Activated CD4-positive, alpha-beta T cell treated with anti-CD3 and anti-CD28 coated beads, Interleukin-2, amount 10 ng/mL, durations not matched to agents 24 days and 14 days (primary cell): ENCODE measurements at places on chromosomes 2 and 18. TPM values are rescaled to one million over a fixed set of nuclear protein-coding genes. Genes with fewer than 3 reads are reported as not detected.

- H3K27me3 ChIP-seq, result no peaks in the 10 kb centered on the region
- peak overlapping the region; percentile 59 for H3K4me3 ChIP-seq
- H3K27ac ChIP-seq, result peak overlapping the region; percentile 84
- peaks cover 60% of the 10 kb centered on the region for H3K36me3 ChIP-seq
- peak; percentile 78 for DNase-seq
These were observed 129.0 kb downstream of the NCK2 start for GRCh38 chr2:105873721-105874120.

- no peak for DNase-seq
- H3K36me3 ChIP-seq, result no peaks in the 10 kb centered on the region
- no peaks in the 10 kb centered on the region for H3K27me3 ChIP-seq
These were observed 30.2 kb downstream of the ITGB1BP1 start for GRCh38 chr2:9392898-9393765.

GRCh38 chr18:5266721-5267120 is 28.8 kb downstream of the ZBTB14 start:
- DNase-seq, result no peak
- no peaks in the 10 kb centered on the region for H3K27me3 ChIP-seq
- H3K4me1 ChIP-seq, result no peaks in the 10 kb centered on the region
- H3K27ac ChIP-seq, result no peak overlapping the region

- no peak for DNase-seq
- H3K4me3 ChIP-seq, result no peak overlapping the region
- no peaks in the 10 kb centered on the region for H3K36me3 ChIP-seq
- no peaks in the 10 kb centered on the region for H3K27me3 ChIP-seq
These were observed 541.8 kb downstream of the SOX11 start for GRCh38 chr2:6233993-6234392.

GRCh38 chr18:79621501-79621900 is 58.1 kb upstream of the CTDP1 start:
- no peaks in the 10 kb centered on the region for H3K36me3 ChIP-seq
- H3K4me1 ChIP-seq, result peaks cover 6% of the 10 kb centered on the region
- H3K27ac ChIP-seq, result no peak overlapping the region
- no peak overlapping the region for H3K4me3 ChIP-seq
- peaks cover 2% of the 10 kb centered on the region for H3K27me3 ChIP-seq

CFAP221 gene
- not detected in 2 replicates for total RNA-seq

POTEJ gene
- not detected in 2 replicates for total RNA-seq

MOB1A gene
- 203 and 204 TPM in 2 replicates for total RNA-seq
